ENCODE measurements at places on chromosomes 3 and 15.
A peak's percentile ranks its signal among the peaks of the same experiment; 100 is the strongest.

- DNase-seq = peak; percentile 65
These were observed 534 bp downstream of the FRMD5 start for GRCh38 chr15:44194323-44195150.

DNA sequence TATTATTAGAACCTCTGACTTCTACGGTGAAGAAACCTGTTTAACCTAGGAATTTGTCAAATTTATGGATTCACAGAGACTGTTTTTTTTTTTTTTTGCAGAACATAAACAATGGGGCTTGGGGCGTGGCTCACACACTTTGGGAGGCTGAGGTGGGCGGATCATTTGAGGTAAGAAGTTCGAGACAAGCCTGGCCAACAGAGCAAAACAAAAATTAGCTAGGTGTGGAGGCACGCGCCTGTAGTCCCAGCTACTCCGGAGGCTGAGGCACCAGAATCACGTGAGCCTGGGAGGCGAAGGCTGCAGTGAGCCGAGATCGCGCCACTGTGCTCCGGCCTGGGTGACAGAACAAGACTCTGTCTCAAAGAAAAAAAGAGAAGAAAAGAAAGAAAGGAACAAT lies 3.0 kb downstream of the ZBTB11 start:
- DNase-seq = no peak

DNA sequence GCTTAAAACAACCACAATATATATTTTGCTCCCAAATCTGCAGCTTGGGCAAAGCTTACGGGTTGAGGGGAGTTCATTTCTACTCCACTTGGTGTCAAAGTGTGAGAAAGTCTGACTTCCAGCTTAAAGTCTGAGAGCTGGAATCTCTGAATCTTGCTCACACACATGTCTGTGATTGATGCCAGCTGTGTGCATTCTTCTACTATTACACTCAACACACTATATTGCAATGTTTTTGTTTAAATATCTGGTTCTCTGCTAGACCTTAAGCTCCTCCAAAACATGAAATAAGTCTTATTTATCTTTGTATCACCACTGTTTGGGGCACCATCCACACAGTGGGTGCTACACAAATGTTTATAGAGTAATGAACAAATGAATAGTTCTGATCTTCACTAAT lies 36.7 kb upstream of the SECISBP2L start:
- DNase-seq = no peak

- DNase-seq = no peak
These were observed 78.8 kb upstream of the STRIT1 start for GRCh38 chr3:155372281-155372680.

- DNase-seq = no peak
These were observed 117.3 kb downstream of the ADAMTS17 start for GRCh38 chr15:100224206-100225185.

GRCh38 chr3:143081844-143082778 lies 37.5 kb upstream of the CHST2 start:
- DNase-seq = peak; percentile 5

GRCh38 chr3:17430582-17430981 lies 311.8 kb downstream of the TBC1D5 start:
- no peak for DNase-seq

GRCh38 chr15:96345560-96346399 lies 15.3 kb downstream of the NR2F2 start:
- no peak for DNase-seq

GRCh38 chr15:95558916-95559315 lies 771.6 kb upstream of the NR2F2 start:
- no peak for DNase-seq

DNA sequence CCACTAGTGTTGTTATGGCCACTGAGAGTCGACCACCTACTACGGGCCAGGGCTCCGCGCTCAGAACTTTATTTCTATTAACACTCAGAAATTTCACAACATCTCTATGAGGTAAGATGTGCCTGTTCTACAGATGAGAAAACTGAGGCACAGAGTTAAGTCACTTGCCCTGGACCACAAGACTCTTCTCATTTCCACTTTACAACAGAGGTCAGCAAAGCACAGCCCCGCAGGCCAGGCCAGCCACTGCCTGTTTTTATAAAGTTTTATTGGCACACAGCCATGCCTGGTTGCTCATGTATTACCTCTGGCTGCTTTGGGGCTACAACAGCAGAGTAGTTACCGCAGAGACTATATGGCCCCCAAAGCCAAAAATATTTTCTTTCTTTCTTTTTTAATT lies 503.6 kb downstream of the SHQ1 start:
- no peak for DNase-seq

DNA sequence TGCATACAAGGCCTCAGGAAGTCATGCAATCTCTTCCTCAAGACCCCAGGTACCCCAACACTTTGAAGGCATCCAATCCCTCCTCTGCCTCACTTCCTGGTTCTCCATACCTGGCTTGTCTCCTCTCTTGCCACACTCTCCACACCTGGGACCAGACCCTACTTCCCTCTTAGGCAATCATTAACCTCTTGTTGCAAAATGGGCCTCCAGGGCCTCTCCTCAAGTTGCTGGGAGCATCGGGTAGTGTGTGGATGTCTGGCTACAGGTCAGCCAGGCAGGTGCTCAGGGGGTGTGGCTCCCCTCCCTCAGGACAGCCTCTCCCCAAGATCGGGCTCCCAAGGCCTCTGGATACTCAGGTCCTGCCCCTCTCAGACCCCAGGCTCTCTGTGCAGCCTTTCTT lies 8.6 kb downstream of the PLA2G4E start:
- DNase-seq = no peak

DNA sequence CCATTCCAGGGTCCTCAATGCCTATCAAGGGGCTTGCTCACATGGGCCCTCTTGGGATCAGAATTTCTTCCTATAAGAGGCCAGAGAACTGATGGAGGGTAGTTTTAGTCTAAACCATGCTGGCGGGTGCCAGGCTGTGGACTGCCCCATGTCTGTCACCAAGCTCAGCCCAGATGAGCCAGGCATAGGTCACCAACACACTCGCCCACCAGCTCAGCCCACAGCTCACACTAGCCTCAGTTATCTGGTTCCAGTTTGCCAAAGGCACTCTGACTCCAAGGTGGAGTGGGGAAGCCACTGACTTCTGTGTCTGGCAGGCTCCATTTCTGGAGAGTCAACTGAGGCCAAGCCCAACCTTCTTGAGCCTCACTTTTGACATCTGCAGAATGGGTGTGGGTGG lies 50.7 kb upstream of the INSYN1 start:
- DNase-seq = no peak

DNA sequence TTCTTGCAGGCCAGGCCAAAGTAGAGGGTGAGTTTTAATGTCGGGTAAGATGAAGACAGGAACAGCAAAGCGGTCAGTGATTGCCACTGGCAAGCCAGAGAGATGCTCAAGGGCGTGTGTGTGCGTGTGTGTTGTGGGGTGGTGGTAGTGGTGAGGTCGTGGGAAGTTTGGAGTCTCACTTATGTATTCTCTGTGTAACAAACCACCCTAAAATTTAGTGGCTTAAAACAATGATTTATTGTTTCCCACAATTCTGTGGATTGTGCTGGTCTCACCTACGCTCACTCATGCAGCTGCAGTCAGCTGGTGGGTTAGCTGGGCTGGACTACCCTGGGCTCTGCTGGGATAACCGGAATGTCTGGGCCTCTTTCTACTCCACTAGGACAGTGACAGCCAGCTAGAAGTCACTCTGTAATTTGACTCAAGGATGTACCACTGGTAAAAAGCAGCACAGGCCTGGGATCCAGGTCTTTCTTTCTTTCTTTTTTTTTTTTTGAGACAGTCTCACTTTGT lies 50.9 kb upstream of the BHLHE40 start:
- no peak for DNase-seq

DNA sequence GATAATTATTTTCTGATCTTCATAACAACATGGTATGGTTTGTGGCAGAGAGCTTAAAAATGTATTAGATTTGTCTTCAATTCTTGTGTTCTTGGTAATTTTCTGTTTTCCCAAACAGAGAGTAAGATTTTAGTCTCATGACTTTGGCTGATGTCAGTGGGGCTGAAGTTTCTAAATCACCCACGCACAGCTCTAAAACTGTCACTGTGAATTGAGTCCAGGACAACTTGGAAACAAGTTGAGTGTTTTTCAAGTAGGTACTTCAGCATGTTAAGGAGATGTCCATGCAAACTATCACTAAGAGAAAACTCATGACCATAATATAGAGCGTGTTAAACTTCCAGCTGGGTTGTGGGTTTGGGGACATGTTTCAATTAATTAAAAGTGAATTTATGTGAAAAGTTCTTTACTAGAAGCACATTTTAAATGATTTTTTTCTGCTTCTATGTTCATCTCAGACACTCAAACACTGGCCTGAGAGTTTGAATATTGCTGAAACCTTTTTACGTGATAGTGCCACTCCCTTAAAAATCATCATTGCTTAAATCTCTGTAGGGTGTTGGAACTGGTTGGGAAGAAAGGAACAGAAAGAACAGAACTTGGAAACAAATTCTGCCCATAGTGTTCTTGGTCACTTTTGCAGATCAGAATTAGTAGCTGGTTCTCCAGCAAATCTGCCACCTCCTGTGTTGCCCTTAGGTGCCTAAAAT lies 89.8 kb downstream of the KLHL25 start:
- DNase-seq = no peak

- DNase-seq = no peak
These were observed 109.1 kb upstream of the BCHE start for GRCh38 chr3:165946360-165946759.

GRCh38 chr15:39784125-39784524 lies 1.5 kb upstream of the FSIP1 start:
- DNase-seq = no peak

DNA sequence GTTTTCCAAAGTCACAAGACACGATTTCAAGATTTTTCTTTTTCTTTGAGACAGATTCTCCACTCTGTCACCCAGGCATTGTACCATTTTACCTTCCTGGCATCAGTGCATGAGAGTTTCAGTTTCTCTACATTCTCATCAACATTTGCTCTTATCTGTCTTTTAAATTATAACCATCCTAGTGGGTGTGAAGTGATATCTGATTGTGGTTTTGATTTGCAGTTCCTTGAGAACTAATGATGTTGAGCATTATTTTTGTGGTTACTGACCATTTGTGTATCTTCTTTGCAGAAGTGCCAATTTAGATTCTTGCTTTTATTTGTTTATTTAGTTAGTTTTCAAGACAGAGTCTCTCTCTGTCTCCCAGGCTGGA lies 41.2 kb downstream of the ADIPOQ start:
- DNase-seq = no peak

- no peak for DNase-seq
These were observed 138.0 kb downstream of the FBN1 start for GRCh38 chr15:48507416-48508065.

DNA sequence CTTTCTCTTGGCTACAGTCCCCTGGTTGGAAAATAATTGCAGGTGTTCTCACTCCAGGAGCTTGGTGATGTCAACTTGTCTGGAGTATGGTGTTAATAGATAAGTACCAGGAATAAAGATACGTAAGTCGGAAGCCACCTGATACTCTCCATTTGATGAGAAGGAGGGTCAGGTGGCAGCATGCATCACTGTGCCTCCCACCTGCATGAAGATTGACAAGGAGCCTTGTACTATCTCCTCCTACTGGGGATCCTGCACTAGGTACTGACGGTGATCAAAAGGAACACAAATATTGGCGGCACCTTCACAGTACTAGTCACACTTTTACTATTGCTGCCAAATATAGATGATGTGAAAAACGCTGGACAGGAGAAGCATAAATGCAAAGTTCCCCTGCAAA lies 32.6 kb upstream of the GABRB3 start:
- DNase-seq = no peak

GRCh38 chr15:91921843-91922198 lies 68.3 kb downstream of the SLCO3A1 start:
- no peak for DNase-seq

- DNase-seq = no peak
These were observed 50.1 kb downstream of the CALML4 start for GRCh38 chr15:68154923-68155559.

GRCh38 chr3:55362210-55362960 lies 124.7 kb downstream of the WNT5A start:
- DNase-seq = no peak

DNA sequence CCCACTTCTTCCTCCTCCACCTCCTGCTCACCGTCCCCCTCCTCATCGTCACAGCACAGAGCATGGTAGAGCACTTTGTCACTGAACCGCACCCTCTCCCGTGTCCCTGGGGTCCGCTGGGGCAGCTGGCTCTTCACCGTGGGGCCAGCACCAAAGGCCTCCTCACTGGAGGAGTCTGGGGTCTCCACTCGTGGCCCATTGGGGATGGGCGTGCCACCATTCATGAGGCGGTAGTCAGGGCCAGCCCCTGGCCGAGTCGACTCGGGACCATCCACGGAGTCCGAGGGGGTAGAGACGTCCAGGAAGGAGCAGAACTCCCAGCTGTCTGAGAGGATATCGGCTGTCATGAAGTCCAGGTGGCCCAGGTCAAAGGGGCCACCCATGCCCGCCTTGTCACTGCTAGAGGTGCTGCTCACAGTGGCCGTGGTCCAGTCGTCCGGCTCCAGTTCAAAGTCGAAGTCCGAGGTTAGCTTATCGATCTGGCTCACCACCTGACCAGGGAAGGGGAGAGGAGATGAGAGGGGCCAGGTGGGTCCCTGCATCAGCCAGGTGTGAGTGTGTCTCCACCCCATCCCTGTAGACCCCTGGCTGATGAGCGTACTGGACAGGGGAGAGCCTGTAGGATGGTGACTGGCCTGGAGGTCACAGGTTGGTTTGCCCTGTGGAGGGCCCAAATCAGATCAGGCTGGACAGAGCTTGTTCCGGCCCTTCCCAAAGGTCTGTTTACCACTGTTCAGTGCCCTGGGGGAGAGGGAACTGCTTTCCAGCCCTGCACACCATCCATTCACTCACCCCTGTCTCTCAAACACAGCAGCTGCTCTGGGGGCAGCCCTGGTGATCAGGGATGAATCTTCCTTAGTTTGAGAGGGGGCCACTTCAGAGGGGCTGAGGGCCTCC lies 12.8 kb downstream of the INSYN1 start:
- no peak for DNase-seq

- DNase-seq = no peak
These were observed 602.1 kb downstream of the MAGI1 start for GRCh38 chr3:65436580-65436979.

DNA sequence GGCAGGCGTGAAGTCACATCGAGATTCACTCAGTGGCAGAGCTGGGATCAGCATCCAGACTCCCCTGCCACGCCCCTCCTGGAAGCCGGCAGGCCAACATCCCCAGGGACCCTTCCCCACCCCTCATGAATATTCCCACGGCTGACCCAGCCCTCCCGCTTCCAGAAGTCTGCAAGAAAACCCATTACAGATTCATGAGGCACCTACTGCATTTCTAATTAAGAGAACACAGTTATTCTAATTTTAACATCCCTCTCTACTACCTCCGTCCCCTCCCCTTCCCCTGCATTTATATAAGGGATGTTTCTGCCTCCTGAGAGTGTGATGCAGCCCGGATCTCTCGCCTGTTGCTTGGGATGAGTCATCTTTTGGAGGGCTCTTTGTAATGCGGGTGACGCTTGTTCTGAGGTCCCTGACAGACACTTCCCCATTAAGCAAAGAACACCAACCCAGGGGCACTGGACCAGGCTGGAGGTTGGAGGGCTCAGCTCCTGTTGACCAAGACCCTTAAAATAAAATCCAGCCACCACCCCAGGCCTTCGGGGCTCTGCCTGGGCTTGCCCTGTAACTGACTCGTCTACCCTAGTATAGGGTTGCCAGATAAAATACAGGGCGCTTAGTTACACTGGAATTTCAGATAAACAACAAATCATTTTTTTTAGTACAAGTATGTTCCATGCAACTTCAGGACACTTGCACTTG lies 118.7 kb downstream of the NUP210 start:
- DNase-seq = peak; percentile 27
